ENCODE measurements at places on chromosomes 7 and 10.

GRCh38 chr7:131537571-131537978, 18.9 kb downstream of the PODXL start:
- peak; percentile 84 for DNase-seq

DNA sequence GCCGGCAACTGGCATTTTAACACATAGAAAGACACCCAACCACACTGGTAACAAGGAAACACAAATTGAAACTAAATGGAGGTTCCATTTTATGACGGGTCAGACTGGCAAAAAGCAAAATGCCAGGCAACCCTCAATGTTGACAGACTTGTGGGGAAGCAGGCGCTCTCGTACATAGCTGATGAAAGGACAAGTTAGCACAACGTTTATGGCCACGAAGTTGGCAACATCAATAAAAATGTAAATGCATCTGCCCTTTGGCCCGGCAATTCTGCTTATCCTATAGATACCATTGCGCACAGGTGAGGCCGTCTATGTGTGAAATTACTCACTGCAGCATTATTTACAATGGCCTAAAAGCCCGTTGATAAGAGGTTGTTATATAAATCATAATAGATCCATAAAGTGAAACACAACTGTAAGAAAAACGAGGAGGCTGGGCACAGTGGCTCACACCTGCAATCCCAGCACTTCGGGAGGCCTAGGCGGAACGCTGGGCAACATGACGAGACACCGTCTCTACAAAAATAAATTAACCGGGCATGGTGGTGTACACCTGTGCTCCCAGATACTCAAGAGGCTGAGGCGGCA, 39.8 kb downstream of the FOXL3 start:
- DNase-seq, result no peak

- no peak for DNase-seq
These were observed 26.7 kb downstream of the PIK3CG start for GRCh38 chr7:106891548-106892410.

- peak; percentile 75 for DNase-seq
These were observed 75.8 kb upstream of the EN2 start for GRCh38 chr7:155381852-155382801.

DNA sequence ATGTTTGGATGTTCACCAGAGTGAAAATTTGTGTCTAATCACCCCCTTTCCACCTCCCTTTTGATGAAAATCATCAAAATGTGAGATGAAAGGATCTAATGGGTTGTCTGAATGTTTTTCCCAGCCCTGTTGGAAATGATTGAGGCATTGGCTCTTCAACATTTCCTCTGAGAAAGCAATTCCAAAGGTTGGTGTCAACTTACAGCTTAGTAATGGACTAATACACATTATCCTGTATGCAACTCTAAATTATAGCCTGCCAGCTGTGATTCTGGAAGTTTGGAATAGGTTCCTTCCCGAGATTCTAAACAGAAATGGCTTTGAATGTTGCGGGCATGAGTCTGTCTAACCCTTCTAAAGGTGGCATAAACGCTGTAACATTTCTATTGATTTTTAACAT, 152.9 kb downstream of the DYNC1I1 start:
- no peak for DNase-seq

- DNase-seq, result no peak
These were observed 85.8 kb upstream of the PRKCQ start for GRCh38 chr10:6665847-6666246.

- no peak for DNase-seq
These were observed 24.4 kb upstream of the ANK3 start for GRCh38 chr10:60414111-60414510.

- no peak for DNase-seq
These were observed 30.3 kb downstream of the SKIDA1 start for GRCh38 chr10:21495002-21495751.

DNA sequence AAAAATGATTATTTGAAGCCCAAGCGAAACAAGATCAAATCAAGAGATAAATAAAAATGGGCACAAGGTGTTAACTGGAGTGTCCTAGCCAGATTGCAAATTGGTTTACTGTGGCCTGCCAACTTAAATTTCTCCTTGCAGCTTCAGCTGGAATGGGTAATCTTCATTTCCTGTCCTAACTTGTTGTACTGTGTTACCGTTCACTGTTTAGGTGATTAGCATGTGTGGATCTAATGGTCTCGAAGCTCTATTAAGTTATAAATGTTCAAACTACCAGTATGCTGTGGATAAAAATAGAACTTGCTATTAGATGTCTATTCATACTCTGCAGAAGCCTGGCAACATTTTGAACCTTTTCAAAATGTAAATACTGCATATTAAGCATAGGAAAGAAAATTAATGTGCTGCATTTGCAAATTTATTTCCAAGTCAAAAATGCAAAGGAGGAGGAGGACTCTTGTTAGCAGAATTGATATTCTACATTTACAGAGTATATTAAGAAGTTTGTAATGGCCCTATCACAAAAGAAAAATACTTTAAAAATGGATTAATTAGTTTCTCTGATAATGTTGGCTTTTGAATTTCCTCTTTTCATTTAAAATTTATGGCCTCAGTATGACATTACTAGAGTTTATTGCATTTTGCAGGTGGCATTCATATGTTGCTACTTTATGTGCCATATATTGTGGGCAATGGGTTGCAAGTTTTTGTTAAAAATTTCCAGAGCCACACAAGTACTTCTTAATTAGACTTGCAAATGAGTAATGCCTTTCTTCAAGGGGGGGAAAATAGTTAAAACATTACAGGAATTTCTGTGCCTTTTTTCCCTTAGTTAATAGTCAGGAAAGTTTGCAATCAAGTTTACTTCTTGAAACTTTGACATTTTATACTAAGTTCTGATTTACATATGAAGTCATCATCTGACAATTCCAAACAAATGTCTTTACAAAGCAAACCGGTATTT, 92.1 kb downstream of the CABCOCO1 start:
- no peak for DNase-seq

- no peak for DNase-seq
These were observed 240.0 kb downstream of the ARHGAP21 start for GRCh38 chr10:24483701-24484100.

- DNase-seq, result no peak
These were observed 252.5 kb downstream of the PAXIP1 start for GRCh38 chr7:154750353-154750801.

DNA sequence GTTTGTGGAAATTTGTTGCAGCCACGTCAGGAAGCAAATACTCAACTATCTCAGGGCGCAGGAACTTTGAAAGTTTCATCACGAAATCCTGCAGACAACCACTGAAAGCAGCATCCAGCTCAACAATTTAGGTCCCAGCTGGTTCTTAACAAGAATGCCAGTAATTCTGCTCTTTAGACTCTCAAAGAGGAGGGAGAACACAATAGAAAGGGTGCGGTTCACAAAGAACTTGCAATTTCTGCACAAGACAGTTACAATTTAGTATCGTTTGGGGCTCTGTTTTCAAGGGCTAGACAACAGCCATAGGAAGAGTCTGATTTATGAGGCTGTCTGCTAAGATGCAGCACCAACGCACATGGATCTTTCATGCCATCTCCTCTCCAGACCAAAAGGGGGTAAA, 223.1 kb downstream of the FGFR2 start:
- DNase-seq, result no peak

- no peak for DNase-seq
These were observed 123.7 kb downstream of the VIPR2 start for GRCh38 chr7:159020987-159021386.

DNA sequence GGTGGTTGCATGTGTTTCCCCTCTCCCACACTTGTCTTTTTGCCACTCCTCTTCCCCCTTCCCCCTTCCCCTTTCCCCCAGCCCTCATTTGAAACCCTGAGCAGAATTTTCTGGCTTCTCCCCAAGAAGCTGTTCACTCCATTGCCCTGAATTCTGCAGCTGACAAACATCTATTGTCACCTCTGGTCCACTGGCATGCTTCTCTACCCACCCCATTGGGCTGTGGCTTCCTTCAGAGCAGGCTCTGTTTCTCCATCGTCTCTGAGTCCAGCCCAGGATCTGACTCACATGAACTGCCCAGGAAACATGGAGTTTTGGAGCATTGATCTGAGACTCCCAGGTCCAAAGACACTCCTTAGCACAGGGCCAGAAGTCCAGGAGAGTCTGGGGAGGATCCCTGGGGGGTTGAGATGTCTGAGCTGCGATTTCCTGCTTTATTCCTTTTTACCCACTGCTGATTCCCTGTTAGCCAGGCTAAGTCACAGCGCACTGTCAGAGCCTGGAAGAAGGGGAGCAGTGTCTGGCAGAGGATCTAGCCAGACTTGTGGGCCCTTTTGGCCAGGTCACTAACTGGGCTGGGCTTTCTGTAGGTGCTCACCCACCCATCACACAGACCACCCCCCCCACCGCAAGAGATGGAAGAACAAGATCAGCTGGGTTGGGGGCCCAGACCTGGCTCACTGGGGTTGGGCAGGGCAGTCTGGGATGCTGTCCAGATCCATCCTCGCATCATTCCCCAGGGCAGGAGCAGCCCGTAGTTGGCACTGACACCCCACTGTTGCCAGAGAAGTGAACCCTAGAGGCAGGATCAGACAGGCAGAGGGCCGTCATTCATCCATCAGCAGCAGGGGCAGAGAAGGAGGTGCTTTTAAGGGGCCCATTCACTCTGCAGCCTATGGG, 3.5 kb downstream of the CHAT start:
- no peak for DNase-seq

DNA sequence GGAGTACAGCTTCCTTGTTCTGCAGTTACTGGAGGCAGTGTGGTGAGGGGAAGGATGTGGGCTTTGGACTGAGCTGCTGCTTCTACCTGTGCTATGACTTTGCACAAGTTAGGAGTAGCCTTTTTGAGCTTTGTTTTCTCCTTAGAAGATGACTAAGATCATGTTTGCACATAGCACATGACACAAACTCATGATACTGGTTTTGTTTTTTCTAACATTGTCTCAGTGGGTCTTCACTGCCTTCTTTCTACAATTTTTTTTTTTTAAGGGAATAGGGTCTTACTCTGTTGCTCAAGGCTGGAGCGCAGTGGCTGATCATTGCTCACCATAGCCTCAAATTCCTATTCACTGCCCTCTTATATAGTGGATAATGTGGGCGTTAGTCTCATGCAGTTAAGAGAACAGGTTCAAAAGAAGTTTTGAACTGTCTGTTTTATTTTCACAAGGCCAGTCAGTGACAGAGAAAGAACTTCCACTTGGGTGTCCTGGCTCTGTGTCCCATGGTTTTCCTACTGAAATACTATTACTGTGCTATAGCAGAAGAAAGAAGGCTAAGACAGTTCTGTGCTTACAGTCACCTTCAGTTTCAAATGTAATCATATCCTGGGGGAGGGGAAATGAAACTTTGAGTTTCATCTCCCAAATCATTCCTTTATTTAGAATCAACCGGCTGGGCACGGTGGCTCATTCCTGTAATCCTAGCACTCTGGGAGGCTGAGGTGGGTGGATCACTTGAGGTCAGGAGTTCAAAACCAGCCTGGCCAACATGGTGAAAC, 72.0 kb downstream of the KAT6B start:
- no peak for DNase-seq

GRCh38 chr7:28773423-28774145, 184.5 kb downstream of the TRIL start:
- no peak for DNase-seq

GRCh38 chr10:101063548-101064414, 2.0 kb downstream of the KAZALD1 start:
- no peak for DNase-seq

DNA sequence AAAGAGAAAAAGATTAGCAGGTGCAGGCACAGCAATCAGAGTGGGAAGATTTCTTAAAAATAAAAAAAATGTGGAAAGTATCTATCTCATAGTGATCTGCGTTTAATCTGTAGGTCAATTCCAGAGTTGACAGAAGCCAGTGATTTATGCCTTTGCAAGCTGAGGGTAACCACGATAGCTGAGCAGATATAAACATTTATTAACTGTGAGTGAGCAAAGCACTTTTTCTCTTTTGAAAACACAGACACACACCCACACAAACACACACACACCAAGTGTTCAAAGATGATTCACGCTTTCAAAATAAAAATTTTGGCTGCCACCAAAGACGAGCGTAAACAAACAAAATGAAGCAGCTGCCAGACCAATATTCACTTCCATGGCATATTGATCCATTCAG, 243.2 kb upstream of the SLC26A5 start:
- DNase-seq, result no peak

DNA sequence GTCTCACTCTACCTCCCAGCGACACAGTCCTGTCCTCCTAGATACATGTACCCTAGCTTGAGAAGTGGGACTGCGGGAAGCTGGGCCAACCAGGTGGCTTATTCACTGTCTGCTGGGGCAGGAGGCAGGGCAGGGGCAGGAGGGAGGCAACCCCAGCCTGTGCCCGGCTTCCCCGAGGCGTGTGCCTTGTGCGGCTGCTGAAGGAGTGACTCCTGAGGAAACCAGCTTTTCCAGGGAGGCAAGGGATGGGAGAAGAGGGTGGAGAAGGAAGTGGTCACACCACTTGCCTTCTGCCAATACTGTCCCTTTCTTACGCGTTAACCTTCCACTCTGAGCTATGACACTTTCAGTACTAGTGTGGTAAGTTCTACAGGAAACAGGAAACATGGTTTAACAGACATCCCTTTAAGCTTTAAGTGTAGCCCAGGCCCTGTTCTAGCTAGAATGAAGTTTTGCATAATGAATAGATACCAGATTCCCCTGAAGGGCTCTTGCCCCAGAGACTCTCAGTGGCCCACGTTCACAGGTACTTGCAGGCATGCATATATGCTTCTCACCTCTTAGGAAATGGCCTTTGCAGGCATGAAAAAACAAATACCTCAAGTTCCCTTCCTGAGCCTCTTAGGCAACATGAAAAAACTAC, 40.6 kb downstream of the SYPL1 start:
- DNase-seq, result no peak

- no peak for DNase-seq
These were observed 6.0 kb downstream of the IL15RA start for GRCh38 chr10:5971315-5971832.

DNA sequence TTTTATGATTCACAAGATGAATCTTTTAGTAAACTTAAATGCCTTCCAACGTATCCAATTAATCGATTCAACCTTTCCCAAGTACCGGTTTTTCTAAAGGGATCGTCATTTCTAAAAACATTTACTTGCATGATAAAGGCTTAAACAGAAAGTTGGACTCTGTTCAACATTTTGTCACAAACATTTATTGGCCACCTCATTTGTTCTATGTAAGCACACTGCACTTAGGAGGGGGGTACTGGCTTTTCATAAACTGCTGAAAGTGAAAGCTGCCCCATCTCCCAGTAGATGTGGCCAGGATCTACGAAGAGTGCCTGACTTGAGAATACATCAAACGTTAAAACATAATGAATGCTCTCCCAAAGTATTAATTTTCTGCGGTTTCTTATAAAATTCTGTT, 37.3 kb upstream of the LAMB4 start:
- DNase-seq, result no peak

- DNase-seq, result no peak
These were observed 179.4 kb downstream of the CACNB2 start for GRCh38 chr10:18319628-18320027.

- DNase-seq, result no peak
These were observed 10.1 kb upstream of the CSTF2T start for GRCh38 chr10:51709324-51709972.

DNA sequence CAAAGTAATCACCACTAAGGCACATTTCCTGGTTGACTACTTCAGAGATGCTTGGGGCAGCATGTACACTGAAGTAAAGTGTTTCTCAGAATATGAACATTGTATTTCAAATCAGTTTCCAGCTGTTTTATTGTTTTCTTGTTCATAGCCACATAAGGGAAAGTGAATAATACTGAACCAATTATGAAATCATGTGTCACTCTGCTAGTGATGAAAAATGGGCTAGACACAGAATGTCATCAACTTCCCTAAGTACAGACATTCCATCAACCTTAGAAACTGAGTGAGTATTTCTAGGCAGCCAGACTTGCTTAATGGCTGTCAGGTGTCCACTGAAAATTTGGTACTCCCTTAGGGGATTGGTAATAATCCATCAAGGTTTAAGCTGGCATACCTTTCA, 603.5 kb downstream of the ARL4A start:
- DNase-seq, result no peak

GRCh38 chr10:49762566-49762877, 399 bp upstream of the OGDHL start:
- DNase-seq, result no peak

All from retina (tissue), 1 donor.